Globus pallidus (tissue), 1 donor: ENCODE measurements at places on chromosomes 16 and 17.

DNA sequence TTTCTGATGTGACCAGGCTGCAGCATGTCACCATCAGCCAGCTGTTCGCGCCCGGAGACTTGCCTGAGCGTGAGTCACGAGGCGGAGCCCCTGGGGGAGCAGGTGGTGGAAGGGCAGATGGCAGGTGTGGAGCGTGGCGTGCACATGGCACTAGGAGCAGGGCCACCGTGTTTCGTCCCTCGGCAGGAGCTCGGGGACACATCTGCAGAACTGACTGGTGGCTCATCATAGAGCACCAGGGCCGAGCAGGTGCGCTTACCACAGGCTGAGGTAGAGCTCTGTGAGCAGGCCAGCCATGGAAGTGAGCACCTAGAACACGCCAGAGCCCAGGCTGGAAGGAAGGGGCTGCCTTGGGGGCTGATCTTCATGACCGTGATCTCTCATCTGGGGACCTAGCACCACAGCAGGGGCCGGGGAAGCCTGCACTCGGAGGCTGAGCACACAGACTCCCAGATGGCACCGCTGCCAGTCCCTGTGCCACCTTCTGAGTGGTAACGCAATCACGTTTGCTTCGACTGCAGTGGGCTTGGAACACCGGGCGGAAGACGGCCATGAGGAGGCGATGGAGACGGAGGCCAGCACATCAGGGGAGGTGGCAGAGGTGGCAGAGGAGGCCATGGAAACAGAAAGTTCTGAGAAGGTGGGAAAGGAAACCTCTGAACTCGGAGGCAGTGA lies 61.8 kb upstream of the ENDOV start:
- no peak for DNase-seq

GRCh38 chr17:27282054-27282551 lies 11.8 kb upstream of the WSB1 start:
- DNase-seq, result no peak

- DNase-seq, result no peak
These were observed 9.1 kb upstream of the ANKFN1 start for GRCh38 chr17:56144223-56144622.

- DNase-seq, result no peak
These were observed 18.5 kb downstream of the NME3 start for GRCh38 chr16:1752853-1753252.

DNA sequence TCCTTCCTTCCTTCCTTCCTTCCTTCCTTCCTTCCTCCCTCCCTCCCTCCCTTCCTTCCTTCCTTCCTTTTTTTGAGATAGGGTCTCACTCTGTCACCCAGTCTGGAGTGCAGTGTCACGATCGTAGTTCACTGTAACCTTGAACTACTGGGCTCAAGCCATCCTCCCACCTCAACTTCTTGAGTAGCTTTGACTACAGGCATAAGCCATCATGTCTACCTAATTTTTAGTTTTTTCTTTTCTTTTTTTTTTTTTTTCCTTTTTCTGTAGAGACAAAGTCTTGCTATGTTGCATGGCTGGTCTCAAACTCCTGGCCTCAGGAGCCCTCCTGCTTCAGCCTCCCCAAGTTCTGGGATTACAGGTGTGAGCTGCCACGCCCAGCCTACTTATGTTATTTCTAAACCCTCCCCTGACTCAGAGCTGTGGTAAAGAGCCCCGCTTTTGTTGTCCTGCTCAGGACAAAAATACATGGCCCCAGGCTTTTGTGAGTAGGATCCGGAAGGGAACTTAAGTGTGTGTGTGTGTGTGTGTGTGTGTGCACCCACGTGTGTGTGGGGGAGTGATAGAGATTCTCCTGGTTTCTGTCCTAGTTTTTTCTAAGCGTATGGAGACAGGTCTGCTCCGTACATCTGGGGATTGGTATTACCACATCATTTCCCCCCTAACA lies 67.1 kb downstream of the PRKCB start:
- no peak for DNase-seq

DNA sequence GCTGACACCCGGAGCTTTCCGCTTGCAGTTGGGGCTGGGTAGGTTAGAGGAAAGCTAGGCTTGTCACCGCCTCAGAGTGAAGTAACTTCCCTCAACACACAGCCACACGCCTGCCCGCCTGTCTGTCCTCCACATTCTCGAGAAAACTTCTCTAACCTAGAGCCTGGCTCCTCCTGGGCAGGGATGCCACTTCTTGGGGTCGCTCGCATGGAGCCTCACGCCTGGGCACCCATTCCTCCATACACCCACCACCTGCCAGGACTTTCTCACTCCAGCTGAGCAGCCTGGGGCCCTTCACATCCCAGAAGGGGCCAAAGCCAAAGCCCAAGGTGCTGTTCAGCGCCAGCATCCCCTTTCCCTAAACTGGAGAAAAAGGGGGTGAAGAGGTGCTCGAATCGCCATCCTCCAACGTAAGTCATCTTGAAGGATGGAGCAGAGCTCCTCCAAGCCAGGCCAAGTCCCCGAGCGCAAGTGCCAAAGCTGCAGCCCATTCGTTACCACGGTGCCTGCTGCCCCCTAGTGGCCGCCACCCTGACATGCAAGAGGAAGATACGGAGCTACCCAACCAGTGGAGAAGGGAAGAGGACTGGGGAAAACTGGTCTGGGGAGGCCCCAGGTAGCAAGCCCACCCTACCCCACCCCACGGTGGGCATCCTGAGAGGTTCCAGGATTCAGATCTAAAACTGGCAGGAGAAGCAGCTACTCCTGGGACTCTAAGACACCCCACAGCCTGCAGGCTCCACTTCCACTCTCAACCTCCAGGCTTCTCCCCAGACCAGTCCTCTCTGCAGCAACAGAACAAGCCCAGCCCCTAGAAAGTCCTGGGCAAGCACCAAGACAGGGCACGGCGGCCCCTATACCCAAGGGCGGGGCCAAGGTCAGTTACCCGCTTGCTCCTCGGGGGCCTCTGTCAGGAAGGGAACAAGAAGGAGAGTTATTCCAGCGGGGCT lies 63.1 kb downstream of the MYO18A start:
- peak; percentile 69 for DNase-seq
